ENCODE measurements at places on chromosomes 13 and 19.

DNA sequence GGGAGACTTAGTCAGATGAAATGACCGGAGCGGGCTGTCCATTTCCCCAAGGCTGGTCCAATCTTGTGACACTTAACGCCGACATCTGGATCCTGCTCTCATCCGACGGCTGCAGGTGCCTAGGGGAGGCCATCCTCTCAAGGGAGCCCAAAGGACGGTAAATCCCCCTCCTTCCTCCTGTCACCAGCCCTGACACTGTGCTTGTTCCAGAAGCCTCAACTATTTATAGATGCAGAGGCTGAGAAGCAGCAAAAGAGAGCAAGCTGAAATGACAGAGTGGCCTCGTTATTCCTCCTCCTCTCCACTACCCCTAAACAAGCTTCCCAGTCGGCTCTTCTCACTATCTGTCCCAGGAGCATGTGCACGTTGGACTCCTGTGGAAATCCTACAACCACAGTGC, 533.7 kb downstream of the LIG4 start:
- DNase-seq: no peak

- DNase-seq: no peak
Observed at GRCh38 chr13:48624858-48625257, 28.9 kb upstream of the CYSLTR2 start.

- DNase-seq: no peak
Observed at GRCh38 chr19:33408538-33409434, 35.3 kb downstream of the CEBPG start.

DNA sequence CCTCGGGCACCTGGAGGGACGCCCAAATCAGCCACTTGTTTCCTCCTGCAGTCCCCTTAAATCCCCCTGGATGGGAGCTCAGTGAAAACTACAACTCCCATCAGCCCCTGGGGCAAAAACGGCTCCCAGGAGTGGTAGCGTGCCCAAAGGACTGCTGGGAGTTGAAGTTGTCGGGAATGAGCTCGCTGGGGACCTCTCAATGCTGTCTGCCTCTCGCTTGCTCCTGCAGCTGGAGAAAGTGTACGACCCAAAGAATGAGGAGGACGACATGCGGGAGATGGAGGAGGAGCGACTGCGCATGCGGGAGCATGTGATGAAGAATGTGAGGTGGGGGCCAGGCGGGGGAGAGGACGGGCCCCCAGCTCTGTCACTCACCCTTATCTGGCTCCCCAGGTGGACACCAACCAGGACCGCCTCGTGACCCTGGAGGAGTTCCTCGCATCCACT, 14.7 kb upstream of the DHDH start:
- DNase-seq: peak; percentile 83

- DNase-seq: no peak
Observed at GRCh38 chr19:2536461-2536860, 60.5 kb downstream of the GADD45B start.

DNA sequence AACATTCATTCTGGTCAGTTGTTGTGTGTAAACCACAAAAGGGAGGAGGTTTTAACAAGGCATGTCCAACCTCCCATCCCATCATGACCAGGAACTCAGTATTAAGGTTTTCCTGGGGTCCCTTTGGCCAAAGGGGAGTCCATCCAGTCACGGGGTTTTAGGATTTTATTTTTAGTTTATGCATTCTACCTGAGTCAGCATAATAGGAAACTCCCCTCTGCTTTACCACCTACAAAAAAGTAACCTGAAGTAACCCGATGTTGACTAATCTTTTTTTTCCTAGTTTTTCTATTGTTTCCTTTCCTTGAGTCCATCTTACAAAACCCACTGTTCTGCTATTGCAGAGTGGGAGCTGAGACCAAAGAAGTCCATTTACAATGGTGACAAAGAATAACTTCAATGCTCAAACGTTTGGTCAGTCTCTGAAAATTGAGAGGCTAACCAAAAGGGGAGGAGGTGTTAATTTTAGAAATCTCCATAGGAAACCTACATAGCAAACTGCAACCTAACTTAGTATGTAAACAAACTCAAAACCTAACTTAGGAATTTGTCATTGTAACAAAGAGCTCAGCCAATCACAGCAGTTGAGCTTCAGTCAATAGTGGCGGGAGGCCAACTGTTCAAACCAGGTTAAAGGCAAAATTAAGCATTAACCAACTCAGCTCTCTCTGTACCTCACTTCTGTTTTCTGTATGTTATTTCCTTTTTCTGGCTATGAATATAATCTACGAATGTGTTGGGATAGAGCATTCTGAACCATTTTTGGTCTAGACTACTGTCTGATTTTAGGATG, 1954.1 kb downstream of the PCDH9 start:
- no peak for DNase-seq

DNA sequence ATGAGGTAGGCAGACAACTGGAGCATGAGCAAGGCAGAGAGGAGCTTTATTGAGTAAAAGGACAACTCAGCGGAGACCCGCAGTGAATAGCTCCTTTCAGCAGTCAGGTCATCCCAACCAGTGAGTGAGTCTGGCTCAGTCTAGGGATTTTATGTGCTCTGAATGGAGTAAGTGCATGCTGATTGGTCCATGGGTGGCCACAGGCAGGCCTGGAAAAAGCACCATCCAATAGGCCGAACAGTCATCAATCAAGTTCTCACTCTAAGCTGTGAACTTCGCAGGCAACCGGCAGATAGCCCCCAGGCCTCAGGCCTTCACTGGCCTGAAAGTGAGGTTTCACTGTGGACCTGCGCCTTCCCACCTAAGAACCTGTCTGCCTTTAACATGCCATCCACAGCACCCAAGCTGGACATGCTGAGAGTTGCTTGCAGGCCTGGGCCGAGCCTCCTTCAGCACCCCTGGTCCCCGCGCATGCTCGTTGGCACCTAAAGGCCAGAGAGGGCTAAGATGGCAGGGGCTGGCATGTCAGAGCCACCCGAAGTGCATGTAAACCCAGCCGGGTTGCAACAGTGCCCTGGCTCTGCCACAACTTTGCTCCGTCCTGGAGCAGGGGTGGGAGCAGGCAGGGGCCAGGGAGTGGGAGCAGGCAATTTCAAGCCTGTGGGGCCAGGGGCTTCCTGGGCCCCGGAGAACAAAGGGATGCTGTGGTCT, 698.7 kb downstream of the SLITRK1 start:
- peak; percentile 29 for DNase-seq

GRCh38 chr19:16104722-16105121, 7.0 kb upstream of the RAB8A start:
- DNase-seq: no peak

- no peak for DNase-seq
Observed at GRCh38 chr19:18967358-18968146, 26.5 kb upstream of the HOMER3 start.

GRCh38 chr13:77574096-77574495, 38.6 kb downstream of the SCEL start:
- no peak for DNase-seq

GRCh38 chr19:10895920-10896319, 24.6 kb downstream of the CARM1 start:
- peak; percentile 64 for DNase-seq

- DNase-seq: no peak
Observed at GRCh38 chr19:42442833-42443232, at the start of gene CXCL17. Gene CXCL17 (minus strand): TSS chr19:42442946. CDS start chr19:42442832, 114 bp downstream.

DNA sequence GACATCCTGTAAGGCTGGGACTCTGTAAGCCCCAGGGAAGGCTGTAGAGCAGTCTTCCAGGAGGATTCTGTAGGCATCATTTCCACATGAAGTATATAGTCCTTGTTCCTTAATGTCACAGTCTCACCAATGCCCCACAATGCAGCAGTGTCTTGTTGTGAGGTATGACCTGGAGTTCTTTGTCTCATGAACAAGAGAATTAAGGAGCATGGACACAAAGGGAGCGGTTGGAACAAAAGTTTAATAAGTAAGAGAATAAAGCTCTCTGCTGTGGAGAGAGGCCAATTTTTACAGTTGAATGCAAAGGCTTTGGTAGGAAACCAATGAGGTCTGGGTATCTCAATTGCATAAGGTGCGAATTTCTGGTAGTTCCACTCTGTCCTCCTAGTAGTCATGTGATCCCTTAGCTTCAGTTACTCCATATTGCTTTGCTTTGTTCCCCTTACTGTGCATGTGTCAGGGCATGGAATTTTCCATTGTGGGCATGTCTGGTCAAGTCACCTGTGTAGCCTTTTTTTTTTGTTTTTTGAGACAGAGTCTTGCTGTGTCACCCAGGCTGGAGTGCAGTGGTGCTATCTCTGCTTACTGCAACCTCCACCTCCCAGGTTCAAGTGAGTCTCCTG, 124.3 kb upstream of the TMTC4 start:
- no peak for DNase-seq

DNA sequence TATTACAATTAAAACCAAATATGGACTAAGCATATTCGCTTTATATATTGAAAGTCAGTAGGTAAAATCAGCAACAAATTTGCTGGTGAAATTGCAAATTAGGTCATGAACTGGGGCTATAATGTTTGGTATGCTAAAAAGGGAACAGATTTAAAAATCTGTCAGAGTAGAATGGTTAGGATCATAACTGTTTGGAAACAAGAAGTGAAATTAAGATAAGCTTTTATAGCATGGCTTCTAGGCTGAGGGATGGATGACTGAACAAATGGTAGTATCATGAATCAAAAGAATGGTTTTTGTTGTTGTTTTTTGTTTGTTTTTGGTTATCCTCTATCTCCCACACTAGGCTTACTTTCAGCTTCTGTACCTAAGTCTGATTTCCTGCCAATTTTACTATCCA, 1090.4 kb downstream of the PCDH9 start:
- DNase-seq: no peak

GRCh38 chr19:50550594-50550966, 17.7 kb downstream of the LRRC4B start:
- DNase-seq: no peak

- no peak for DNase-seq
Observed at GRCh38 chr19:33052352-33052972, 12.2 kb downstream of the RHPN2 start.

DNA sequence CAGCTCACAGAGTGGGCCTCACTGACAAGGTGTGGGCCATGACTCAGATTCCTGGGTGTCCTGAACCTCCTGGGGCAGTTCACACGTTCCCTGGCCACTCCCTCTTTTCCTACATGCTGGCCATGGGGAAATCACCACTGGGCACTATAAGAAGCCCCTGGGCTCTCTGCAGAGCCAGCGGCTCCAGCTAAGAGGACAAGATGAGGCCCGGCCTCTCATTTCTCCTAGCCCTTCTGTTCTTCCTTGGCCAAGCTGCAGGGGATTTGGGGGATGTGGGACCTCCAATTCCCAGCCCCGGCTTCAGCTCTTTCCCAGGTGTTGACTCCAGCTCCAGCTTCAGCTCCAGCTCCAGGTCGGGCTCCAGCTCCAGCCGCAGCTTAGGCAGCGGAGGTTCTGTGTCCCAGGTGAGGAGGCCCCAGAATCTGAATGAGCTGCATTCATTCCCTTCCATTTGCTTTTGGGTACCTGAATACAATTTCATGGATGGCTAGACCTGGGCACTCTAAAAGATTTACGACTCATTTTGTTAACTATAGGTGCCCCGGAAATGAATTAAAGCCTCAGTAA, at the start of gene OLFM4:
OLFM4 (plus strand) TSS at position 177 of the 567 bp plus-strand sequence; CDS start at position 201, 24 bp downstream.
- peak; percentile 34 for DNase-seq

DNA sequence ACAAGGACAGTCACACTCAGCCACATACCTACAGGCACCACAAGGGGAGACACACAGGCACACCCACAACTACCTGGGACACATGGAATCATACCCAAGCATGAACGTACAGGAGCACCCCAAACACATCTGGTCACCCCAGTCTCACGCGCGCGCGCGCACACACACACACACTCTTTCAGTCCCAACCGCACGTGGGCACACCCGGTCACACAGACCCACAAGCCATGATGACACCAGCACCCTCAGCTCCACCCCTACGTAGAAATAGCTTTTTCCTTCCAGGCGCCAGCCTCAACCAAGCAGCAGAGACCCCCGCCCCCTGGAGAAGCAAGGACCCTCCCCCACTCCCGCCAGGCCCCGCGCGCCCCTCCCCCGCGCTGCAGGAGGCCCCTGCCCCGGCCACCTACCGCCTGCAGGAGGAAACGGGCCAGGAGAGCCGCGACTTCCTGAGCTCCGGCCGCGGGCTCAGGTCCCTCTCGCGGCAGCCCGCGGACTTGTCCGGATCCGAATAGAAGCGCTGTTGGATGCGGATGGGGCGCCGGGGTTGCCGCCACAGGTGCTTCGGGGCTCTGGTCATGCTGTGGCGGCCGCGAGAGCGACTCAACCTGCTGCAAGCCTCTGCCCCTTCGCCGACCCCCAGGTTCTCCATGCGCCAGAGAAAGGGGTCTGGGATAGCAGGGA, 6.4 kb upstream of the PDE4C start:
- peak; percentile 88 for DNase-seq

DNA sequence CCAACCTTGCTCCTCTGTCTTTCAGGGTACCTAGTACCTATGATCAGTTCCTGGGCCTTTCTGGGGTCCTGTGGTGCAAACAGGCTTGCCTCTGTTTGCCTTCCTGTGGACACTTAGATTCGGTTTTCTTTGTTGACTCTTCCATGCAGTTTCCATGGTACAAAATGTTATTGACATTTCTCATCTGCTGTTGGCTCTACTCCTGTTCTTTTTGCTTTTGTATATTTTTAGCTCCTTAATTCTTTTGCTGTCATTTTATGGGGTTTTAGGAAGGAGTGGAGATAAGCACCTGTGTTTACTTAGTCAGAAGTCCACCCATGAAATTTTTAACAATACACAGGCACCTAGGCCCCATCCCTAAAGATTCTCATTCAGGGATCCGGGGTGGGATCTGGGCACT, 20.5 kb upstream of the CNMD start:
- DNase-seq: no peak

- no peak for DNase-seq
Observed at GRCh38 chr19:16795731-16796130, 33.5 kb upstream of the SIN3B start.

DNA sequence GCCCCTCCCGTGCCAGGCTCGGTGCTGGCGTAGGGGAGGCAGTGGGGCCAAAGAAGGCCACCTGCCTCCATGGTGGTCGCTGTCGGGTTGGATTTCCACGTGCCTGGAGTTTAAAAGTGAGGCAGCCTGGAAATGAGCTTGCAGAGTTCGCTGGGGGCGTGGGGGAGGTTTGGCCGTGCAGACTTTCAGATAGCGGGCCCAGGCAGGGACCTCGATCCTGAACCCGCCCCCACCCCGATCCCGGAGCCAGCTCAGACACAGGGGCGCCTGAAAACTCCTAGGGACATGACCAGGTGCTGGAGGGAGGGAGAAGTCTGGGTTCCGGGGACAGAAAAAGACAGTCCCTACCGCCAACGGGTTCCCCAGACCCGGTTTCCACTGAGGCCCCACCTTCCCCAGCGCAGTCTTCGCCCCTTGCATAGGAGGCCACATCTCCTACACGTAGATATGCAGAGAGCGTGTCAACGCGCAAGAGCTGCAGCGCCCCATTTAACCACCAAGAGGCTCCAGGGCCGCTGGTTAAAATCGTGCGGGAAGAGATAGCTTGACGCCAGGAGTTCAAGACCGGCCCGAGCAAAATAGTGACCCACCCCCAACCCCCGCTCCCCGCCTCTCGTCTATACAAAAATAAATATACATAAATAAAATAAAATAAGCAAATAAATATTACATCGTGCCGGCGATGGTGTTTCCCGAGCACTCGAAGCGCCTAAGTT, 8.5 kb downstream of the CCDC8 start:
- DNase-seq: peak; percentile 78

- DNase-seq: no peak
Observed at GRCh38 chr19:39709026-39709872, 5.0 kb downstream of the LGALS14 start.

GRCh38 chr19:38543807-38544568, 73.8 kb downstream of the MAP4K1 start:
- DNase-seq: peak; percentile 82

All from H9 (cell line).